ENCODE measurements at places on chromosomes 16 and 17.

DNA sequence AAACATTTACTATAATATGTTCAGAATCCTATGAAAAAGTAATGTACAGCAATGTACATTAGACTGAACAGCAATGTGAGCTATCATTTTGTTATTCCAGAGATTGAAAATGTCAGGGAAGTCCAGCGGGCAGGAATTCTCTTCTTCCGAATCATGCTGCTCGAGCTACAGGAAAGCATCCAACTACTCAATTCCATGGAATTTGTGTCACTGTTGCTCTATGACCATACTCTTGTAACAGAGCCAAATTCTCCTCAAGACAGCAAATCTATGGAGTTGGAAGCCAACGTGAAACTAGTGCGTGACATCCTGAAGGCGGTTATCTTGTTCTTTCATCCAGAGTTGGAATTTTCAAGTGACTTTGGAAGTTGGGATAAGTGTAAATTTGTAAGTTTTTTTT, 24.8 kb upstream of the NSRP1 start:
- DNase-seq: no peak

DNA sequence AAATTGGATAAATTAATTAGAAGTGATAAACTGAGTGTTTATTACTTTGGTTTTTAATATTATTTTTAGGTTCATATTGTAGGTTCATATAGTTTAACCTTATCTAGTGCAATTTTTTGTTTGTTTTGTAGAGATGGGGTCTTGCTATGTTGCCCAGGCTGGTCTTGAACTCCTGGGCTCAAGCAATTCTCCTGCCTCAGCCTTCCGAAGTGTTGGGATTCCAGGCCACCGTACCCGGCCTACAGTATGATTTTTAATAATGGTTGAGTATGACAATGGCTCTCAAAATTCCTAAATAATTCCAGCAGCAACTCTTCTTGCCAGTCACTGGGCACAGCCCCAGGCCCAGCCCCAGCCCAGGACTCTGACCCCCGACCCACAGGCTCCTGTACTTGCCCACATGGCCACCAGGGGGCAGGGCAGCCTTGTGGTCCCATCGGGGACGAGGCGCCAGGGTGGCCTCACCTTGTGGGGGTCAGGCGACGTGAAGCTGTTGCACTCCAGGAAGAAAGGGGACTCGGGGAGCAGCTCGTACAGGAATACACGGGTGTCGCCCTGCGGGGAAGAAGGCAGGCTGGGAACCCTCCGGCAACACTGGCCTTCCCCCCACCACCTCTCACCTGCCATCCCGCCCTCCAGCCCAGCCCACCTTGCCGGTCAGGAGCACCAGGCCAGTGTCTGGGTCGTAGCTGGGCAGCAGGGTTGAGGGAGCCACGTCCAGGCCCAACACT, 7.9 kb upstream of the PAM16 start:
- peak; percentile 93 for DNase-seq

DNA sequence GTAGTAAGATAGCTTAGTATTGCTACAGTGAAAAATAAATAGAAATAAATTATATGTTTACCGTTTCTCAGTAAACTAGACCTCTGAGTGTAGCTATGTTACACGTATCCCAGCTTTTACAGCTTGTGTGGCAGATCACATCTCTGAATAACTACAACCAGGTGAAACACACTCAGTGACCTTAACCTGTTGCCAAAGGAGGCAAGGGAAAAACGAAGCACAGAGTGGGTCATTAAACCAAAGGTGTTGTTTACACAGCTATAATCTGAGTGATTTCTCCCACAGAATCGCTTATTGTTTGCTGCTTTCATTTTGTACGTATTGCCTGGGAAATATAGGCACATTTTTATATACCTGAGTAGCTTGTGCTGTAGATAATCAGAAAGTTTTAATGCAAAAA, 688.2 kb upstream of the KIF2B start:
- DNase-seq: no peak

DNA sequence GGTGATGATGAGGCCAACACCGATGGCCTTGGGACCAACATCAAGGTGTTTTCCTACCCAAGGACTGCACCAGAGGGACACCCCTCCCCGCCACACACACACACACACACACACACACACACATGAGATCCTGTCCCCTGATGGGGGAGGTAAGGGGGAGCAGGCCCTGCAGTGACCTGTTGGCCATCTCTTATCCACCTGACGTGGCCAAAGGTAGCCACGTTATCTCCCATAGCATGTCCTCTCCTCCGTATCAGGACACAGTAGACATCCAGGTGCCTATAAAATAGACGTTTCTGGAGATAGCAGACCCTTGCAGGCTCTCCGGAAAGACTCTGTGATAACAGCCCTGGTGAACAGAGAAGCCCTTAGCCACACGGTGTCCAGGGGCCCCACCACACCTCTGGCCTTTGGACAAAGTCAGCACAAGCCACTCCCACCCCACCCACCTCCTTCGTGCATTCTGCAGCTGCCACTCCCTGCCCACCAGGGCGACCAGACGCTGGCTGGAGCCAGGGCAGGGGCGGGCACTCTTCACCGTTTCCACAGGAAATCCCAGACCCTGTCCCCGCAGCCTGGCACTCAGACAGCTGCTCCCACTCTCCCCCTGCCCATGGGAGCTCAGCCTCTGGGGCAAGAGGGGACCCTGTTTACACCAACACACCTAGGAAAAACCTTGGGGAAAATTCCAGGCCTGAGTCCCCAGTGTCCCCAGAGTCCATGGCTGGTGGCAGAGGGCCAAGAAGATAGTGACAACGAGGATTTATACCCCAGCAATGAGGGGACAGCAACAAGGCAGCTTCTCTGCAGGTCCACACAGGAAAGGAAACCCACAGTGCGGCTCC, 15.4 kb upstream of the ENPP7 start:
- no peak for DNase-seq

GRCh38 chr16:85391769-85392583, 221.1 kb upstream of the GSE1 start:
- DNase-seq: no peak

GRCh38 chr16:79419148-79419547, 181.4 kb downstream of the MAF start:
- DNase-seq: no peak

DNA sequence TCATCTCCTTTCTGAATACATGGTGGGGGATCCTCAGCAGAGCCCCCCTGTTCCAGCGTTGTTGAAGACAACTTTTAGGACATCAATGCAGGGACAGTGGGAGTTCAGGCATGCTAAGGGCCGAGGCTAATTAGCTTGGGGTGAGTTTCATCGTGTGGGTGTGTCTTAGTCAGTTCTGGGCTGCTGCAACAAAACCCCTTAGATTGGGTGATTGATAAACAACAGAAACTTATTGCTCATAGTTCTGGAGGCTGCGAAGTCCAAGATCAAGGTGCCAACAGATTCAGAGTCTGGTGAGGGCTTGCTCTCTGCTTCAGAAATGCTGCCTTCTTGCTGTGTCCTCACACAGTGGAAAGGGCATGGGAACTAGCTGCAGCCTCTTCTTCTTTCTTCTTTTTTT, 214.0 kb downstream of the NTN1 start:
- DNase-seq: no peak

DNA sequence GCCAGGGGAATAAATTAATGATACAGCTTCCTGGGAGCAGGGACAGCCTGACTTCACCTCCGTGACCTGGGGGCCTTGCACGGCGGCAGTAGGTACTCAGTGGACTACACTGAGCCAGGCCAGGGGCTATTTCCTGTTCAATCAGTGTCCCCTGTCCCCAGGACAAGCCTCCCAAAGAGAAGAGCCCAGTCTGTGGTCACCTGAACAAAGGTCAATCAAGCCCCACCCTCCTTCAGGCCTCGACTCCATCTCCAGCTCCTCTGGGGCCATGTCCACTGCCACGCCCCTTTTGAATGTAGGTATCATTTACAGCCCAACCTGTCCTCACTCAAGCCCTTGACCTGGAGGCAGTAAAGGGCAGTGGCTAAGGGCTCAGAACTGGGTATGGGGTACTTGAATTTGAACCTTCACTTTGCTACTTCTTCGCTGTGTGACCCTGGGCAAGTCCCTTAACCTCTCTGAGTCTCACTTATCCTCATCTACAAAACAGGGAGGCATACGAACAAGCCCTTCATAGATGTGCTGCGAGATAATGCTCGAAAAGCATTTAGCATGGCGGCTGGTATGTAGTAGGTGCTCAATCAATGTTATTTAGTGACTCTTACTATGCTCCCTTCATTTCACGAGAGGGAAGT, 29.0 kb downstream of the MYH11 start:
- no peak for DNase-seq

DNA sequence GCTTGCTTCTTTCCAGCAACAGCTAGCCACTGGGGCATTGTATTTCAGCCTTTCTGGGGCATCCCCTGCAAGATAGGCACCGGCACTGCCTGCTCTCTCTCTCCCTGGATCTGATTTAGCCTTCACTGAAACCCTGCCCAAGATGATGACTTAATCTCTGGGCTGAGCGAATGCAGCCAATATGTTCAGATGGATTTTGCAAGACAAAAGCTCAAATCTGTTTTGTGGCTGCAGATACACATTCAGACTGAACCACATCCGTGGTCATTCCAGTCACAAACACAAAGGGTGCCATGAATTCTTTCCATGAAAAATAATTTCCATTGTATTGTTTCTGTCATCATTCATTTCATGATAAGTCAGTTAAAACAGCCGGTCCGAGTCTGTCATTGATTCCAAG, 24.2 kb downstream of the SOST start:
- no peak for DNase-seq

GRCh38 chr16:83253521-83253920, 554.3 kb upstream of the HSBP1 start:
- no peak for DNase-seq

GRCh38 chr17:27947005-27947406, 53.8 kb upstream of the LYRM9 start:
- no peak for DNase-seq

GRCh38 chr17:12512694-12513355, 152.9 kb upstream of the MYOCD start:
- DNase-seq: no peak

- peak; percentile 24 for DNase-seq
These were observed 763 bp upstream of the TOM1L1 start for GRCh38 chr17:54899721-54900456.

DNA sequence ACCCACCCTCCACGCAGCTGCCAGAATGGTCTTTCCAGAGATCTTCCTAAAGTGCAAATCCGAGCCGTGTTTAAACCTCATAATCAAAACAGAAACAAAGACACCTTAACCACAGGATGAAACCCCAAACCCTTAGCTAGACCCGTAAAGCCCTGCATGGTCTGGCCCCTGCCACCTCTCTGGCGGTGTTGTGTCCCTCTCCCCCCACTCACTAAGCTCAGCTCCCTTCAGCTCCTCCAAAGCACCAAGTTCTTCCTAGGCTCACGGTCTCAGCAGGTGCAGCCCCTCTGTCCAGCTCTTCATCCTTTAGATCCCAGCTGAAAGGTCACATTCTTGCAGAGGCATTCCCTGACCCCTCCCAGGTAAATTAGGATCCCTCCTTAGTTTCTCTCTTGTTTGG, 4.4 kb upstream of the NXPH3 start:
- DNase-seq: no peak

DNA sequence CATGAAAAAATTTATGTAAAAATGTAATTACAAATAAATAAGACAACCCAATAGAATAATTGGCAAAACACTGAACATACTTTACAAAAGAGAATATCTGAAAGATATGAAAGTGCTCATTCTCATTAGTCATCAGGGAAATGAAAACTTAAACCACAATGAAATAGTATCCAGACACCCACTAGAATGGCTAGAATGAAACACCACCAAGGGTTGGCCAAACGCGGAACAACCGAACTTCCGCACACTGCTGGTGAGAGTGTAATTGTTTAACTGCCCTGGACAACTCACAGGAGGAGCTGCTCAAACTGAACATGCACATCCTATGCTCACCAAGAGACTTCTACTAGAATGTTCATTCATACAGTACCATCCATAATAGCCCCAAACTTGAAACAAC, 5.8 kb upstream of the ZDHHC7 start:
- no peak for DNase-seq

DNA sequence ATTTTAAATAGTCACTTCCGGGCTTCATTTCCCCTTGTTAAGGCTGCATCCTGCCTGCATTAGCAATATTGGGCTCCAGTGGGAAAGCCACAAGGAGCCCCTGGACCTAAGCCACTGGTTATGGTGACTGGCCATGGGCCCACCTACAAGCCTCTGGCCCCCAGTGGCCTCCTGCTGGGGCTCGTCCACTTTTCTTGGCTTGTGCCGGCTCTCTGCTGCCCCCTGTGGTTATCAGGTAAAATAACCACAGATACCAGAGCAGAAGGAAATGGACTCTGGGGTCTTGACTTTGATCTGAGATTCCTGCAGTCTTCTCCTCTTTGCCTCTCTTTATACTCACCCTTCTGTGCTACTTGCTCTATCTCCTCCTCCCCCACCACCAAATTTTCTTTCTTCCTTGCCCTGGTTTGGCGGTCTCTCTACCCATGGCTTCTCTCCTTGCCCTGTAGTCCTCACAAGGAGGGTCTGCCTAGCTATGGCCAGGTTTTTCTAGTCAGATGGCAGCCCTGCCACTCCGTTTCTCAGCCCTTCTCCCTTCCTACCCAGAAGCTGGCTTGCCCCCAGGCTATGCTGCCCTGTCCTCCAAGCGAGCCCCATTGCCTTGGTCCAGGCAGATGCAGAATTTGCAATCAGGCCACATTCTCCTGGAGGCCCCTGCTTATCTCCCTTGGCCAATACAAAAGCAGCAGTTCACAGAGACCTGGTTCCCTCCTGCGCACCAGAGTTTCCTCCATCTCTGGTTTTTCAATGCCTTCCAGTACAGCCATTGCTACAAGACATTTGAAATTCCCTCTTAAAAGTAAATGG, 82.9 kb upstream of the RCVRN start:
- peak; percentile 76 for DNase-seq

DNA sequence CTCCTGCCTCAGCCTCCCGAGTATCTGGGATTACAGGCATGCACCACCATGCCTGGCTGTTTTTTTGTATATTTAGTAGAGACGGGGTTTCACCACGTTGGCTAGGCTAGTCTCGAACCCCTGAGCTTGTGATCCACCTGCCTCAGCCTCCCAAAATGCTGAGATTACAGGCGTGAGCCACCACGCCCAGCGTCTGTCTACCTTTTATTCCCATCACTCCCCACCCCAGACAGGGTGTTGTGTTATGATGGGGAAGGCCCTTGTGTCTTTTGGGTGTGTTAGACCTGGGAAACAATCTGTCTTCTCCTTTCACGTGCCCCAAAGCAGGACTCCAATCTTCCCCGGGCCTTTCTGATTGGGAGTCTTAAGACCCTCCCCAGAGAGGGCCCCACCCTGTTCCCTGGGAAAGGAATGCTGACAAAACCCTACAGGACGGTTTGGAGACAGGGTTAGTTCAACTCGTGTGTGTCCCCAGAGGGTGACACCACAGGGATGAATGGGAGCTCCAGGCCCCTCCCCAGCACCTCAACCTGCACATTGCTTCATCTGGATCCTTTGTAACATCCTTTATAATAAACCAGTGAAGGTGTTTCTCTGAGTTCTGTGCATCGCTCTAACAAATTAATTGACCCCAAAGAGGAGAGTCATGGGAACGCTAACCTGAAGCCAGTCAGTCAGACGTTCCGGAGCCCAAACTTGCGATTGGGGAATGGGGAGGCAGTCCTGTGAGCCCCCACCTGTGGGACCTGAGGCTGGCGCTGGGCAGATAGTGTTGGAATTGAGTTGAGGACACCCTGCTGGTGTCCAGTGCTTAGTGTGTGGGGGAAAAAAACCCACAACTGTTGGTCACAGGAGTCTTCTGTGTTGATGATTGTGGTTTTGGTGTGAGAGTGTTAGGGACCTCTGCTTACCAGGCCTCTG, 3.2 kb upstream of the ELOB start:
- DNase-seq: no peak

Measured in iPS-NIHi11 (cell line).